Renal pelvis (tissue), 12 donors: ENCODE measurements at places on chromosomes 5 and 9.

DNA sequence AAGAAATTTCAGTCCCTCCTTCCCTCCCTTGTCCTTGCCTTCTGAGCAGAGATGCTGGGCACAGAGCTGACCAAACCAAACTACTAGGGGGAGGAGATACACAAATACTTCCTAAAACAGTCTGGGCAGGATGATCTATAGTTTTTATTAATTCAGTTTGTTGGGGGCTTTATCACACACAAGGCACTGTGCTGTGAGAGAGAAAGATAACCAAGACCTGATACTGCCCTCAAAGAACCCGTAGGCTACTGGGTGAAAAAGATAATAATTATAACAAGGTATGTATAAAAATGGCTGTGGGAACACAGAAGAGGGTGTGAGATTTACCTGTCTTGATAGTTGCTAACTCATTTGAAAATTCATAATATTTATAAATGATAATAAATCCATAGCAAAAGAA lies 354.7 kb downstream of the NDUFS4 start:
- no peak for DNase-seq

DNA sequence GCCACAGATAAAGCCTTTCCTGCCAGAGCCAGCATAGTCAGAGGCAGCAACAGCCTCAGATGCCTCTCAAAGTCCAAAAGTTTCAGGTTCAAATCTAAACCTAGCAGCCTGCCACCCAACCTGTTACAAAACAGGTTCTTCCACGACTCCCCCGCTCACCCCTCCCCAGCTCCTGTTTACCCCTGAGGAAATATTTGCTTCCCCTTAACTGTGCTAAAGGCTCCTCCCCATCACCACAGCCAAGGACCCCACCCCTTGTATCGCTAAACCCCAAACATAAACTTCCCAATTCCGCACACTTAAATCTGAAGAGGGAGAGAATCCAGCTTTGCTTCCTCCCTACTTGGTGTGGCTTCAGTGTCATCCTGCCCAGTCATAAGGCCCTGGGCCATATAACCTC lies 15.4 kb upstream of the VDAC1 start:
- DNase-seq: no peak

DNA sequence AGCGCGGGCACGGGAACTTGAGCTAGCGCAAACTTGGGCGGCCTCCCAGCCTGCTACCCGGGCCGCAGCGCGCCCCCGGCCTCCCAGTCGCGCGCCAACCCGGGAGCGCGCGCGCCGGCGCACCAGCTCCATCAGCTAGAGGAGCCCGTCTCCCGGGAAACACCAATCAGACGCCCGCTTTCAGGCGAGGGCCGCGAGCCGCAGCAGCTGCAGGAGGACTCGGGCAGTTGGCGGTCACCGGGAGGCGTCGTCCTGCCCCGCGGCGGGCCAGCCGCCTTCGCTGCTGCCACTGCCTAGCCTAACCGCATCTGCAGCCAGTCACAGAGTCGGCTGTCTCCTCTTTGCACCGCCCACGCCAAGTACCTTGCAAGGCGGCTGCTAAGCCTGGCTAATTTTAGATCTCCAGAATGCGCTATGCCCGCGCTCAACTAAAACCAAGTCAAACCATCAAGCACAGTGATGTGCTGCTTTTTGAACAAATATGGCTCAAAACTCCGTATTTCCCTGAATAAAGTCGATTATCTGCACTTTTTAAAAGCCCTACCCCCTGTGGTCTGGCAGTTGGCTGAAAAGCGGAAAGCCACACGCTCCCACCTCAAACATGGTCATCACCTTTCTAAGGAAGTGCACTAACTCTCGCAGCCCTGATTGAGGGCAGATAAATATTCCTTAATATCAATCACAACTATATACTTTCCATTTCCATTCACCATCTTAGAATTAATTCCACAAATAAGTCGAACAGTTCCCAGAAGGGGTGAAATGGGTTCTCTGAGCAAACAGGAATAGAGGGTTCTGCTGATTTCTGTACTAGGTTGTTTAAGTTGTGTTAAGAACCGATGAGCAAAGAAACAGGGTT lies 221.8 kb downstream of the MEF2C start:
- DNase-seq: peak; percentile 86

DNA sequence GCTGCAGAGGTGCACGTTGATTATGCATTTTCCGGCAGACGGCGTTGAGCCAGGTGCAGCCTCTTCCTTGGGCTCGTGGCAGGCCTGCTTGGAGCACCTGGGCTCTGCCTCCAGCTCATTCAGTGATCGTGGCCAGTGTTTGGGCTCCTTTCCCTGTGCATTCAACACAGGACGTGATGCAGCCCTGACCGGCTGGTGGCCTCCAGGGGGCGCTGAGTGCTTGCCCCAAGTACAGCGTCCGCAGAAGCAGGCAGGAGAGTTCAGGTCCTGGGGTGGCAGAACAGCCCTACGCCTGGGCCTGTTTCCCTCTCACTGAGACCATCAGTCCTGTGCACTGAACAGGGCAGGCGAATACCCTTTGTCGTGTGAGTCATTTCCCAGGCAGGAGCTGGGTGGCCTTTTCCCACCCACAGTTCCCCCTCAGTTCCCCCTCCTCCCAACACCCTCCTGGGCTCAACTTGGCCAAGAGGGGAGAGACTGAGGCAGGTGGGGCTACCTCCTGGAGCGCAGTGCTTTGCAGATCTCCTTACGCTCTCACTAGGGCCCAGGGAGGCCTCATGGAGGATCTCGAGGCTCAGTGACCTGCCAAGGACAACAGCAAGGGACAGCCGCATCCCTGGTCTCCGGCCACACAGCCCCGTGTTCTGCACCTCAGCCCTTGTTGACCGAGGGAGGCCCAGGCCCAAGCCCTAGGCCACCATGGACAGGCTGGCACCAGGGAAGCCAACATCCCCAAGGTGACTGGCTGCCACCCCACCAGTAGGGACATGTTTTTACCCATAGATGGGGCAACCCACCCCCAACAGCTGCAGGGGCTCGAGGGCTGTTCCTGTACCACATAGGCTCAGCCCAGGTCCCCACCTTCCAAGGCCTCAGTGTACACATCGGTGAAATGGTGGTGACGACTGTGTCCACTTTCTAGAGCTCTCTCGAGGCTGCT lies 52.9 kb downstream of the LRSAM1 start:
- DNase-seq: peak; percentile 65

GRCh38 chr5:76514292-76514691 lies 108.9 kb downstream of the F2RL2 start:
- no peak for DNase-seq

DNA sequence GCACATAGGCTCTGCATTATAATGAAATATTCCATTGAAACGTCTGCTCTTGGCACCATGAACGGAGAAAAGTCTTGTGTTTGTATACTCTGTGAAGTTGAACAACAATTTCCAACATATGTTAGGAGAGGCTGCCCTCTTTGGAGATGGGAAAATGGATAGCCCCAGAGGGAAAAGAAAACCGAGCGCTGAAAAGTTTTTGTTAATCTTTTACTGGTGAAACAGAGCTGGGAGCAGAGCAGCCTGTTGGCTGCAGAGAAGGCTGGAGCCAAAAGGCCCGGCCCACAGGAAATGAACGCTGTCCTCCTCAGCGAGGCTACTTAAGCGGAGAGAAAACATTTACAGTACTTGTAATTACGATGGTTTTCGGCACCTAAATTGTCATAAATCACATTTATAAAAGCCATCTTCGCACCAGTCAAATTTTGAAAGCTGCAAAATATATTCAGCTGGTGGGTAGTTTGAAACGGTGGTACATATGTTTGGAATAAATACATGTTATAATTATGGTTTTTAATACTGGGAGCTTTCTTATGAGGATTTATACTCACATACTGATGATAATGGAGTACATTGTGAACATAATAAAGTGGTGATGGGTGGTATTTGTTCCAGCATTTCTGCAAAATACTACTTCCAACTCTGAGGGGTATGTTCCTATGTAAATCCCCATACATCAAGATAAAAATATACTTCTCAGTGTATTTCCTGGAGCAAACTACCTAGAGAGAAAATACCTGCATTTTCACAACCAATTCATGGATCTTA lies 129.6 kb upstream of the CNTLN start:
- DNase-seq: peak; percentile 82

DNA sequence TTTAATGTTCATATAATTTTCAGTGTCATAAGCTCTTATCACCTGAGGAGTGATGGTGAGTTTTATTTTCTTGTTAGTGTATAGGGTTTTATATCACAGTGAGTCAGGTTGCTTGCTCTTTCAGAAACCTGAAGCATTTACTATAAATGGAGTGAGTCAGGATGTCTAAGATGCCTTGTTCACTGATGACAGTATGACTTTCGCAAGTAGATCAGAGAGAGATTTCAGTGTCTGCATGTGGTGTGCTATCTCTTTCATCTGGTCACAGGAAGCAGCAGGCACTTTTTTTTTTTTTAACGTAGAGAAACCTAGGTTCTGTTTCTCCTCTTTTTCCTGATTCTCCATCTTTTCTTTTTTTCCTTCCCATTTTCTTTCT lies 237.1 kb downstream of the DMRTA1 start:
- DNase-seq: peak; percentile 1

DNA sequence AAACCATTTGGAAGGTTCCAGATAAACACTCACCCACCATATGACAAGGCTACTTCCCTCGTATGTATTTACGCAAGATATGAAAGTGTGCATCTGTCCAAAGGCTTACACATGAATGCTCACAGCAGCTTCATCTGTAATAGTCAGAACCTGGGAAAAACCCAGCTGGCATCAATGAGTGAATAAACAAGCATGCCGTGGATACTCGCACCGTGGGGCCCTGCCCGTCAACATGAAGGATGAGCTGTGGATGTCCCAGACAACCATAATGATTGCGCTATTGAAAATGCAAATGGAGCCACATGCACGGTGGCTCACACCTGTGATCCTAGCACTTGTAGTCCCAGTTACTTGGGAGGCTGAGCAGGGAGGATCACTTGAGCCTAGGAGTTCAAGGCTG lies 60.6 kb upstream of the FCN1 start:
- DNase-seq: no peak

DNA sequence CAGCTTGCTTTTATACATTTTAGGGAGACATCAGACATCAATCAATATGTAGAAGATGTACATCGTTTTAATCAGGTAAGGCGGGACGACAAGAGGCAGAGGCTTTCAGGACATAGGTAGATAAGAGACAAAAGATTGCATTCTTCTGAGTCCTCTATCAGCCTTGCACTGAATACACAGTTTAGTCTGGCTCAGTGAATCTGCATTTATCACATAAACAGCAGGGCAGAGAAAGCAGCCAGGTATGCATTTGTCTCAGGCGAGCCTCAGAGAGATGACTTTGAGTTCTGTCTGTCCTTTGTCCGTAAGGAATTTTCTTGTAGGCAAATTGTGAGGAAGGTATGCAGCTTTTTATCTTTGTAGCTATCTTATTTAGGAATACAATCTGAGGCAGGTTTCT lies 202.8 kb upstream of the TAS2R1 start:
- DNase-seq: no peak

DNA sequence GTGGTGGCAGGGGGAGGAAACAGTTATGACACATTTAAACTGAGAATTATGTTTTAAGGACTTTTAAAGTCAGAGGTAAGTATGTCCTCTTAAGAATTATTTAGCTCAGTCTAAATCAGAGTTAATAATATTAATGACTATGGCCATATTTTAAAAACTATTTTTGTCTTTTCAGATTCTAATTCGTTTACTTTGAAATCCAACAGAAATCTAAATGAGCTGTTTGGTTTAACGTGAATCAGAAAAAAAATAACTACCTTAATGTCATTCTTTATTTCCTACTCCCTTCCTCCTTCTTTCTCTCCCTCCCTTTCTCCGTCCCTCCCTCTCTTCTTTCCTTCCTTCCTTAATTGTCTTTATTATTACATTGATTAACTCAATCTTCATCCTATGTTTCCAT lies 14.7 kb downstream of the C1QTNF3 start:
- no peak for DNase-seq

DNA sequence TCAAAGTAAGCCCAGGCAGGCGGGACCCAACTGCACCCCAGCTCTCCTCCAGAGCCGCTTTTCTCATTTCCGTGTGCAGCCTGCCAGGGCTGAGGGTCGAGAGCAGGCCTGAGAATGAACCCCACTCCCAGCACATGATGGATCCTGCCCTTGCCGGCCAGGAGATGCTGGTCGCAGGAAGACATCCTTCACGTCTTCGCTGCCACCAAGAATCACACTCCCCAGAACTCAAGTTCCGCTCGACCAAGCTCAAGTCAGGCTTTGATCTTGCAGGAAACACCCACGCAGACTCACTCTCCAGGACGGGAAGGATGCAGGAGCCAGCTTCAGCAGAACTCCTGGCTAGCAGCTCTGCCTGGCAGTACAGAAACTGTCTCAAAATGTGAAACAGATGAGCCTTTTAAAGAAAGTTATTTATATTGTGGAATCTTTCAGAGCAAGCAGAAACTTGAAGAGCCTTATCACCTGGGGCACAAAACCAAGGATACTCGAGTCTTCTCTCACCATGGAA lies 102.4 kb downstream of the ROR2 start:
- peak; percentile 85 for DNase-seq
